ENCODE measurements at places on chromosomes 7 and 10.
A peak's percentile ranks its signal among the peaks of the same experiment; 100 is the strongest.

- no peak overlapping the region for H3K27ac ChIP-seq
- no peaks in the 10 kb centered on the region for H3K36me3 ChIP-seq
- H3K27me3 ChIP-seq, result no peaks in the 10 kb centered on the region
- no peak overlapping the region for H3K4me3 ChIP-seq
Measured at GRCh38 chr10:77889277-77889903, 37.2 kb downstream of the DLG5 start.

- no peak overlapping the region for H3K4me3 ChIP-seq
- DNase-seq, result no peak
- H3K27me3 ChIP-seq, result no peaks in the 10 kb centered on the region
- no peaks in the 10 kb centered on the region for H3K36me3 ChIP-seq
Measured at GRCh38 chr10:83925133-83925532, 214.2 kb upstream of the GHITM start.

DNA sequence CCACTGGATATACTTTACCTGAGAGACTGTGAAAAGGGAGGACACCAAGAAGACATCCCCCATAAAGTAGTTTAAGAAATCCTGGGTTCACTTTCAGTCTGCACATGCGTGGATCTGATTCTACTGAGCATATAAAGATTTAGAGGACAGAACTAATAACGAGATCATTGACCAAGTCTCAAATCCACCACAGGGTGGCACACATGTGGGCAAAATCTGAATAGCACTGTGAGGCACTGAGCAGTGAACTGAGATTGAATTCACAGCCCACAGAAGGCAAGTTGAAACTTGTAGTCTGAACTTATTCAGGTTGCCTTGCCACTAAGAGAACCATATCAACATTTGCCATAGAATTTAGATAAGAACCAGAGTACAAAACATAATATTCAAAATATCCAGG is 818.6 kb downstream of the GRID1 start:
- no peak for DNase-seq
- H3K36me3 ChIP-seq, result no peaks in the 10 kb centered on the region
- no peaks in the 10 kb centered on the region for H3K4me1 ChIP-seq
- H3K27ac ChIP-seq, result no peak overlapping the region
- no peak overlapping the region for H3K4me3 ChIP-seq
- H3K27me3 ChIP-seq, result no peaks in the 10 kb centered on the region

GRCh38 chr7:47587351-47587750 is 5.4 kb upstream of the TNS3 start:
- H3K27ac ChIP-seq, result peak overlapping the region; percentile 64
- H3K4me3 ChIP-seq, result no peak overlapping the region
- DNase-seq, result peak; percentile 48
- H3K36me3 ChIP-seq, result no peaks in the 10 kb centered on the region
- peaks cover 65% of the 10 kb centered on the region for H3K4me1 ChIP-seq

- no peak overlapping the region for H3K27ac ChIP-seq
- DNase-seq, result no peak
- no peak overlapping the region for H3K4me3 ChIP-seq
- no peaks in the 10 kb centered on the region for H3K4me1 ChIP-seq
- no peaks in the 10 kb centered on the region for H3K36me3 ChIP-seq
Measured at GRCh38 chr10:82628373-82628772, 753.4 kb downstream of the NRG3 start.

- no peaks in the 10 kb centered on the region for H3K36me3 ChIP-seq
- H3K4me3 ChIP-seq, result no peak overlapping the region
- H3K27me3 ChIP-seq, result no peaks in the 10 kb centered on the region
Measured at GRCh38 chr10:113273181-113274163, 279.4 kb upstream of the HABP2 start.

DNA sequence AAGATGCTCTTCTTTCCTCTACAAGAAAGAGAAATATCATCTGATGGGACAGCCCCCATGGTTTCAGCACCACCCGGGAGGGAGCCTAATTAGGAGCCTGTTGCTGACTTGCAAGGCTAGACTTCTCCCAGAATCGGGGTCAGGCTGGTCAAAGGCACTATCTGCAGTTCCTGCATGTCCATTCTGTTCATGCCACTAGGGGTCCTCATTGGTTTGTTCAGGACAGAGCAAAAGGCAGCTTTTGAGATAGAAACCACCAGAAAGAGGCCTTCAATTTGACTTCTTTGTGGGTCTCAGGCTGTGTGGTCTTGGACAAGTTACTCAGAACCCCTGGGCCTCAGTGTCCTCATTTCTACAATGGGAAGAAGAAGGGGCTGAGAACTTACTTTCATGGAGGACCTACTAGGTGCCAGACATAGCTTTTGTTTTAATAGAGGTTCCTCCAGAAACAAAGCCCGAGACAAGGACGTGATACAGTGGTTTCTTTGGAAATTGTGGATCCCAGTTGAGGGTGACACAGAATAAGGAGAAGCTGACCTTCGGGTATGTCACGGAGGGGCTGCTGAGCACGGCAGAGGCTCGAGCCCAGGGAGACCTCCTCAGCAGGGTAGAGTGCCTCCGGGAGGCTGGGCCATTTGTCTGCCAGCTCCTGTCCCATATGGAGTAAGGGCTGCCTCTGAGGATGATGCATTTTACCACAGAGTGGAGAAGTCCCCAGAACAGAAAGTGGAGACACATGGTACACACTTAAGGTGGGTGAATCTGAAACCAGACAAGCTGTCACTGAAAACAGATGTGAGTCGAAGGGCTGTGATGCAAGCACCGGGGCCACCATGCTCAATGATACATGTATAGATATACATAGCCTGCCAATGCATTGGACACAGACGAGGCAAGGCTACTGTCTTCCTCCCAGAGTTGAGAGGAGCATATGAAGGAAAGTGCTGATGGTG is 33.1 kb upstream of the NEUROD6 start:
- no peak overlapping the region for H3K4me3 ChIP-seq
- H3K27ac ChIP-seq, result no peak overlapping the region
- no peak for DNase-seq

DNA sequence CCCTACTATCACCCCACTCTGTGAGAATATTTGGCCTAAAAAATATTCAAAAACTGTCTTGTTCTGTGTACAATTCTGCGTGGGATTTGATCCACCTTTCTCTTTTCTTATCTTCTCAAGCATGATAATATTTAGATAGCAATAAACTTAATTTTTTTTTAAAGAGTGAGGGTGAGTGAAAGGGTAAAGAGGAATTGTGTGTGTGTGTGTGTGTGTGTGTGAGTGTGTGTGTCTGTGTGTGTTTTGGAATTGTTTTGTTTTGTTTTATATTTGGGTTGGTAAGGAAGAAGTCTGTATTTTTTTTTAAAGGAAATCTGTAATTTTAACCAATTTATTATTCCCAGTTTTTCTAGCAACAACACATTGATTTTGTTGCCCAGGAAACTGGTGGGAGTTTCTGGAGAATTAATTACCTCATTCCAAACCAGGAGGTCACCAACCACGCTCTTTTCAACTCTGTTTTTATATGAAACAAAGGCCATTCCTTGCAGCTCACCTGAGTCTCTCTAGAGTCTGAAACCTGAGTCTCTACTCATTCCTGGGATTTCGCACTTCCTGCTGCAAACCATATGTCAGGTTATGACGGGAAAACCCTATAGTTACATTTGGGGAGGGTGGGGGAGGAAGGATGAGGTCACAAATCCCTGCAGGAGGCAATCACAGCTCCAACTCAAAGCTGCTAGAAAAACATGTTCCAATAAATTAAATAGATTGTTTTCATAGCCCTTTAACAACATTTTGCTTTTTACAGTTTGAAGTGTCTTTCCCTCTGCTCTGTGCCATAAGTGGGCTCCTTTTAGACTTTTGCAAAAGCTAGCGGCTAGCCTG is 38.1 kb upstream of the XPNPEP1 start:
- H3K4me3 ChIP-seq, result no peak overlapping the region
- no peaks in the 10 kb centered on the region for H3K36me3 ChIP-seq
- DNase-seq, result no peak
- no peaks in the 10 kb centered on the region for H3K4me1 ChIP-seq

DNA sequence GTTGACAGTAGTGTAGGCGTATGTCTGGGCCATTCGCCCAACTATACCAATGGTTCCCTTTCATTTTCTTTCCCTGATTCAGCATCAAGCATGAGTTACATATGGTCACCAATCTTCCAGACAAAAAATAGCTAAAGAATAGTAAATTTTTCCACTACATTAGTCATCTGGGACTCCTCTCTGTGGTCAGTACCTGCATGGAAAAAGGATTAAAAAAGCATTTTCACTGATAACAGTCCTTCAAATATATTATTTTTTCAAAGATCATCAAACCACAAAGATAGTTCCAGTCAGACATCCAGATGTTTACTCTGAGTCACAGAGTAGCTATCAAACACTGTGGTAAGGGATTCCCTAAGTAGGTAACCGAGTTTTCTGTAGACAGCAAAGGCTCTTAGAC is 302.6 kb upstream of the SEMA3D start:
- no peaks in the 10 kb centered on the region for H3K4me1 ChIP-seq
- no peaks in the 10 kb centered on the region for H3K36me3 ChIP-seq
- H3K27ac ChIP-seq, result no peak overlapping the region
- DNase-seq, result no peak

GRCh38 chr7:2680792-2681490 is 7.1 kb upstream of the AMZ1 start:
- peaks cover 4% of the 10 kb centered on the region for H3K4me1 ChIP-seq
- no peaks in the 10 kb centered on the region for H3K27me3 ChIP-seq
- DNase-seq, result peak; percentile 77
- no peaks in the 10 kb centered on the region for H3K36me3 ChIP-seq

DNA sequence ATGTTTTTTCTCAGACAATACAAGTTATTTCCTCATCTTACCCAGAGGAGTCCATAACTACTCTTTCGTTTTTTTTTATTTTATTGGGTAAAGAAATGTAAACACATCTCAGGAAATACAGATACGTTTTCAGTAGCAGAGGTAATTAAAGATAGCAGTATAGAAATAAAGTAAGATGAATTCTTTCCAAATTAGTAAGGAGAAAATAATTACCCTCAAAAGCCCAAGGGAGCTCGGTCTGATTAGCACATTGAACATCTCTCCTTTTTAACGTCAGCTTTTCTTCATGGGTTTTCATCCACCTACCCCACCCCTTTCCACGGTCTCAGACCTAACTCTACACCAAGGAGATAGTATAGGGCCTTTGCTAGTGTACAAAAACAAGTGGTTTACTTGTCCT is 294.2 kb downstream of the GRID1 start:
- DNase-seq, result no peak
- H3K4me1 ChIP-seq, result no peaks in the 10 kb centered on the region
- no peak overlapping the region for H3K27ac ChIP-seq
- no peak overlapping the region for H3K4me3 ChIP-seq

- no peaks in the 10 kb centered on the region for H3K36me3 ChIP-seq
- no peak for DNase-seq
- no peak overlapping the region for H3K27ac ChIP-seq
- no peaks in the 10 kb centered on the region for H3K27me3 ChIP-seq
- no peak overlapping the region for H3K4me3 ChIP-seq
- H3K4me1 ChIP-seq, result no peaks in the 10 kb centered on the region
Measured at GRCh38 chr7:36092221-36092771, 60.8 kb upstream of the EEPD1 start.
